Pulmonary artery endothelial cell (primary cell): ENCODE measurements at places on chromosomes 5 and 9.

DNA sequence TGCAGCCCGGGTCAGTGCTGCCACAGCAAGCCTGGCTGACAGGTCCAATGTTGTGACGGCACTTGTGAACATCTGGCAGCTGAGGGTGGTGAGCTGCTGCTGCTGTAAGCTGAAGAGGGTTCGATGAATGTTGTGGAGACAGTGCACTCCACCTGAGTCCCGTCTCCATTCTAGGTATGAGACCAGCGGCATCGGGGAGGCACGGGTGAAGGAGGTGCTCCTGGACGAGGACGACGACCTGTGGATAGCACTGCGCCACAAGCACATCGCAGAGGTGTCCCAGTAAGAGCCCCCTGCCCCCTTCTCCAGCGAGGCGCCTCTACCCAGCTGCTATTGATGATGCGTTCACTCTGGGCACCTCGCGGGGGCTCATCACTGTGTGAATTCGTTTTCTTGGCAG lies 38.9 kb upstream of the CFAP157 start:
- no peak for DNase-seq

DNA sequence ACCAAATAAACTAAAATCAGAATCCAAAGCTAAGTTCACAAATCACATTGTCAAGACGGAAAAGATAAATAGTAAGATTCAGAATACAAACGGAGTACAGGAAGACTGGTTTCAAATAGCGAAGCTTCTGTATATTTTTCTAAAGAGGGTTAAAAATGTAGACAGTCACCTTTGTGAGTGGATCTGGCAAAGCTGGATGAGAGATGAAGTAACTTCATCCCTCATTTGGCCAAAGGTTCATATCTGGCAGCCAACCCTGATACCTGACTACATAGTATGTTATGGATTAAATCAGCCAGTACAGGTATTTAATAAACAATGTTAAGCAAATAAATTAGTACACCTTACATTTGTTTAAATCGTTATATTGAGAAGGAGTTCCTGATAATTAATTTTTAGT lies 21.3 kb upstream of the DENND4C start:
- no peak for DNase-seq

DNA sequence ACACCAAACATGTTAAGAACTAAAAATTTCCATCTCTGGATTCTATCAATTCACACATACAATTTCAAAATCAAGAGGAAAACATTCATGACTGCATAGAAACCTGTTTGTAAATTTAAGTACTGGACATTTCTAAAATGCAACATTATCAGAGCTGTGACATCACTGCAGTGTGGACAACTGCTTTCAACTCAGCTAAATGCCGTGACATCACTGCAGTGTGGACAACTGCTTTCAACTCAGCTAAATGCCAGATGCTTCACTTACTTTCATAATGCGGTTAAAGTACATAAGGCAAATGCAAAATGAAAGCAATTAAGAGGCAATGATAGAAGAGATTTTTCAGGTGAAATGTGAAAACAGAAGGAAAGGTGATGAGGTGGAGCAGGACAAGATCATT lies 161.5 kb downstream of the ARL15 start:
- DNase-seq: no peak

- no peak for DNase-seq
Measured at GRCh38 chr5:41457094-41457493, 53.3 kb downstream of the PLCXD3 start.

GRCh38 chr5:147310059-147310704 lies 75.4 kb downstream of the STK32A start:
- peak; percentile 69 for DNase-seq
